Stimulated activated CD8-positive, alpha-beta memory T cell treated with anti-CD3 and anti-CD28 coated beads, Interleukin-4, amount 100 ng/mL, for 24 hours (primary cell): ENCODE measurements at places on chromosomes 11 and 22.

DNA sequence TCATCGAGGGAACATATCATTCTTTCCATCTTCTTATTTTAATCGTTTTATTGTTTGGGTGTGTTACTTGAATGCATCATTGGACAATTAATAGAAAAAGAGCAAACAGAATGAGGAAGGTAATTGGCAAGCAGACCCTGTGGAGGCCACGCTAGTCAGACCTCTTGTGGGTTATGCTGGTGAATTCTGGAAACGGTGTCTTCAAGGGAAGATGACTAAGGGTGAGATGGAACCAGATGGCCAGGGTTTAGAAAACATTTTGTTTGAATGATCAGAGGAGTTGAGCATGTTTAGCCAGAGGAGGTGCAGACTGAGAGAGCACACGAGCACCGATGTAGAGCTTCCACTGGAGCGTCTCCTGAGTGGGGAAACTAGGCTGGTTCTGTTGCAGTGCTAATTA, 8.5 kb downstream of the ST14 start:
- DNase-seq, result no peak

DNA sequence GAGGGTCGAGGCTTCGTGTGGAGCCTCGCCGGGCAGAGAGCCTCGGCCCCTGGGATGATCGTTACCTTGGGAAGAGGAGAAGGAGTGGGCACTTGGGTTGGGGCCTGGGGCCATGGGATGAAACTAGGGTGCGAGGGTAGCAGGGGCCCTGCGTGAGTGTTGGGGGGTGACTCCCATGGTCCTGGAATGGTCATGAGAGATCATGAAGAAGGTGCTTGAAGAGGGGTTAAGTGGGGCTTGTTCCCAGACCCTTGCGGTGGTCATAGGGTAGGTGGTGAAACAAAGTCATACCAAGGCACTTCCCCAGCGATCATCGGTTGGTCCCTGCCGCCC, 284 bp downstream of the CCS start:
- no peak for DNase-seq

DNA sequence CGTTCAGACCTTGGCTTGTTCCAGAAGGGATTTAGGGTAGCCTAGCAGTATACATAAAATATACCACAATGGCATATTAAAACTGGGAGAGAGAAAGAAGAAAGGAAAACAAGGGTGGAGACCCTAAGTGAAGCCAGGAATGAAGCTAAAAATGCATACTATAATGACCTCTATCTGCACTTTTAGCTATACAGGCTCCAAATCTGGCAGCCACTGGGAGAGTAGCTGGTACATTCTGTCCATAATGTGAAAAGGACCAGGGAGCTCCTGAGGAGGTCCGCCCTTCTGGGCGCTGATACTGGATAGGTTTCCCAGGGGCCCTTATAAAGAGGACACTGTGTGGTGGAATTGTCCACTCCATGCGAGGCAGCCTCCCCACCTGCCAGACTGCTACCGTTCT, 42.8 kb downstream of the PRDM11 start:
- no peak for DNase-seq

- DNase-seq, result no peak
These were observed 177.7 kb downstream of the NAV2 start for GRCh38 chr11:19890308-19890707.
